ENCODE measurements at places on chromosomes 16 and 17. TPM values are rescaled to one million over a fixed set of nuclear protein-coding genes. Genes with fewer than 3 reads are reported as not detected.

- DNase-seq, result no peak
Observed at GRCh38 chr17:41538565-41538991, 10.5 kb upstream of the KRT19 start.

The PRSS33 gene
- not detected for total RNA-seq

DNA sequence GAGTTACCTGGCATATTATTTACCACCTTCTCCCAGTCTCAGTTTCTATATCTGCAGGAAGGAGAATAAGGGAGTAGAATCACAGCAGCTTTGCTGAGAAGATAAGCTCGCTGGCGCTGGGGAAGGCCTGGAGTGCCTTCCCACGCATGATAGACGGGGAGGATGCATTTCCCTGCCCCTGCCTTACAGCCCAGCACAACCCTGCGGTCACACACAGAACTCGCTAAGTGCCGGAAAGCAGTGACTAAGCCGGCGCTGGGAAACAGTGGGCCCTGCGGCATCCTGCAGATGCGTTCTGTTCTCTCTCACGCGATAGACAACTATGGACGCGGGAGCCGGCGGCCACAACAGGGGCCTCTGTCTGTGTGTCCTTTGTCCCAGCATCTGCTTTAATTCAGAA lies 4.8 kb downstream of the CA5A start:
- DNase-seq, result no peak

The HES7 gene
- total RNA-seq, result not detected

- DNase-seq, result no peak
Observed at GRCh38 chr17:45784293-45784740, at the start of gene CRHR1. Gene CRHR1 (plus strand): TSS chr17:45784320. CDS start chr17:45784545, 225 bp downstream.

The FAM171A2 gene
- 0.23 TPM for total RNA-seq

GRCh38 chr16:55037046-55037445 lies 106.4 kb downstream of the IRX5 start:
- no peak for DNase-seq

- DNase-seq, result no peak
Observed at GRCh38 chr17:55634702-55635101, 88.0 kb downstream of the TMEM100 start.

DNA sequence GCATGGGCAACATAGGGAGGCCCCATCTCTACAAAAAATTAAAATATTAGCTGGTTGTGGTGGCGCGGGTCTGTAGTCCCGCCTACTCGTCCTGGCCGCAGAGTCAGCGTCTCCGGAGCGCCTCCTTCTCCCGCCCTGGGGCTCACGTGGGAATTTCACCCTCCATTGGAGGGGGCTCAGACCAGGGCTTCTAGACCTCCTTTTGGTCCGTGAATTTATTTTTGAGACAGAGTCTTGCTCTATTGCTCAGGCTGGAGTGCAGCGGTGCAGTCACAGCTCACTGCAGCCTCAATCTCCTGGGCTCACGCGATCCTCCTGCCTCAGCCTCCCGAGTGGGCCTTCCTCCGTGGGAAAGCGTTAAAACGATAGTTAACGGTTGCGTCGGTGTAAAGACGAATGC lies 394 bp upstream of the NME4 start:
- DNase-seq, result no peak

The RASD1 gene
- 64.2 TPM for total RNA-seq

DNA sequence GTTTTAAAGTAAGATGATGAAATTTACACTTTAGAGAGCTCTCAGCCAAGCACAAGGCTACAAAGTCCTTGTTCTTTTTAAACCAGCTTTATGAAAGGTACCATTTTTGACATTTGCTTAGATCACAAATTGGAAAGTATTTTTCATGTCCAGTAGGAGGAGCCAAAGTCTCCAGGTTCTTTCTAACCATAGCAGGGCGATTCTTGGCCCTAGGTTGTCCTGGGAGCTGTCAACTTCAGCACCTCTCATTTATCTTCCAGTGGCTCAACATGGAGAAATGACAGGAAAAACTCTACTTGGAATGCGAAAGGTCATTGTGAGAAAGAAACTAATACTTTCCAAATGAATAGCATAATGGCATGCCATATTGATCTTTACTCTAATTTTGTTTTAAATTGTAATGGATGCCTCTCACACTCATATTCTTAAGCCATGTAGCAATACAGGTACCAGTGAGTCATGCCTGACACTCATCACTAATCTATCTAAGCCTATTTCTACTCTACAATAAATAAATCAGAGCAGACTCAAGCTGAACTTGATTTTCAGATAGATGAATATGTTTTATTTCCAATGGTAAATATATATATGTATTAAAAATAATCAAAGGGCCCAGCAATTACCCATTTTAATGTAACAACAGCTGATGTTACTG lies 919.1 kb upstream of the EEF2KMT start:
- DNase-seq, result no peak

DNA sequence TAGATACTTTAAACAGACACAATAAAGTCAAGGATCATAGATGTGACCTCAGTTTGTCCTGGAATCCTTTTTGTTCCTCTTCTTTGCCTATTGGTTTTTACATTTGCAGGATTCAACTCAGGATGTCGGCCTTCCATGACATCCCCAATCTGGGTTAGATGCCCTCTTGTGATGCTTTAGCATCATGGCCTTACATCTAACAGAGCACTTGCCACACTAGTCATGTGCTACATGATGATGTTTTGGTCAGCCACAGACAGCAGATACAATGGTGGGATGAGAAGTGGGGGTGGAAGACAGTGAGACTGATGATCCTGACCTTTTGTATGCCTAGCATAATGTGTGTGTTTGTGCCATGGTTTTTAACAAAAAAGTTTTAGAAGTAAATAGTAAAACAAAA lies 1.8 kb upstream of the SYNRG start:
- DNase-seq, result no peak

GRCh38 chr16:83992624-83993023 lies 24.6 kb downstream of the NECAB2 start:
- no peak for DNase-seq

- DNase-seq, result peak; percentile 90
Observed at GRCh38 chr16:27520982-27521673, 28.6 kb downstream of the GTF3C1 start.

The SLFN14 gene
- not detected for total RNA-seq

DNA sequence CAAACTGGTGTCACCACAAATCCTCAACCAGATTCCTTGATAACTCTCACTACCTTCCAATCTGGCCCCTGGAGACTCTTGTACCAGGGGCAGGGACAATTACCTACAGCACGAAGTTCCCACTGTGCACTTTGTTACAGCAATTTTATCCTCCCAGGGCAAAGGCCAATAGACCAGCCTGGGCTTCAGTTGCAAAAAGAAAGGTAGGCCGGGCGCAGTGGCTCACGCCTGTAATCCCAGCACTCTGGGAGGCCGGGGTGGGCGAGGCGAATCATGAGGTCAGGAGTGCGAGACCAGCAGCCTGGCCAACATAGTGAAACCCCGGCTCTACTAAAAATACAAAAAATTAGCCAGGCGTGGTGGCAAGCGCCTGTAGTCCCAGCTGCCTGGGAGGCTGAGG lies 36.9 kb downstream of the USP7 start:
- no peak for DNase-seq

DNA sequence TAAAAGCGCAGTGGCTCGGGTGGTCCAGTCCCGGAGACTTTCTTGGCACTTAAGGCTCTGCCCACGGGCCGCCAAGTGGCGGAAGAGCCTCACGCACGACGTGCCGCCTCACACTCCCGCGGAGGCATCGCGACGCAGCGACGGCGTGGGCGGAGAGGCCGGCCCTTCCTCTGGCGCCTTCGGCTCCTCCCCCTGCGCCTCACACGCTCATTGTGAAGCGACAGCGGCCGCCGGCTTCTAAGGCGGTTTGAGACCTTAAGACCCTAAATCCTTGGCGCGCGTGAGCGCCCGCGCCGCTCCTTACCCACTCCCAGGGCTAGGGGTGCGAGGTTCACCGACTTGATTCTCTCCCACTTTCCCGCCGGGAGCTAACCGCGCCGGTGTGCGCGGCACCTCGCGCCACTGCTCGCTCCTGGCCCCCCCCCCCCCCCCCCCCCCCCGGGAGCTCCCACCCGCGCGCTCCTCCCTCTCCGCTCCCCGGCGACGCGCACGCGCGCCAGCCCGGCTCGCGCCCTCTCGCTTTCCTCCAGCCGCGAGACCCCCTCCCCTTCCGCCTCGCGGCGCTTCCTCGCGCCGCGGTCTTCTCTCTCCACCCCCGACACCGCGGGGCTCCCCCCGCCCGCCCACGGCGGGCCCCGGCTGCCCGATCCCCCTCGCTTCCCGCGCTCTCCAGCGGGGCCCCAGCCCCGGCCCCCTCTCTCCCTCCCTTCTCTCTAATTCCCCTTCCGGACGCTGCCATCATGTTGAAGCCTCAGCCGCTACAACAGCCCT lies at the start of gene ATXN2L:
ATXN2L (plus strand) TSS at position 480 of the 771 bp plus-strand sequence; CDS start at position 741, 261 bp downstream.
- peak; percentile 88 for DNase-seq

GRCh38 chr17:13642188-13642587 lies 40.5 kb upstream of the HS3ST3A1 start:
- no peak for DNase-seq
